ENCODE measurements at places on chromosomes 13 and 19.

DNA sequence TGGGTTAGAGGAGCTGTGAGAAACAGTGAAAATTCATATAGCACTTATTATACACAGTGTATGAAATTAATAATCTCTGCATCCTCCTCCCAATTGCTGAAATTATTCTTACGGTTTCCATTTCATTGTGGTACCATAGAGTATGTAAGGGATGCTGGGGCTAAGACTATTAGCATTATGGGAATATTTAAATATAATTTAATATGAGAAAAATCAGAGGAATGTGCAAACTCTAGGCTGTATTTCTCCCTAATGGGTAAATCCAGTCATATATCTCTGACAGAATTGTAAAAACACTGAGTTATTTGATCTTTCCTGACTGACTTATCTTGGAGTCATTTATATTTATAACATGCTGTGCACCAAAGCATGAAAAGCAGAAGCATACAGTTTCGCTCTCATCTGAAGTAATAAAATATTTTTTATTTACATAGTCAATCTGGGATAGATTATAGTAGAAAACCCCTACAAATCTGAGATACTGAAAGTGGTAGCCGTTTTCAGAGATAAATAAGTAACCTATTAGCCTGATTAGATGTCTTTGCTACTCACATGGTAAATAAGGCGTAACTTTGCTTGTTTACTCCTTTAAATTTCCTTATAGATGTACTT lies 34.9 kb downstream of the LRCH1 start:
- no peak for DNase-seq

- DNase-seq = no peak
Measured at GRCh38 chr19:32672841-32673240, 2.1 kb downstream of the ANKRD27 start.

DNA sequence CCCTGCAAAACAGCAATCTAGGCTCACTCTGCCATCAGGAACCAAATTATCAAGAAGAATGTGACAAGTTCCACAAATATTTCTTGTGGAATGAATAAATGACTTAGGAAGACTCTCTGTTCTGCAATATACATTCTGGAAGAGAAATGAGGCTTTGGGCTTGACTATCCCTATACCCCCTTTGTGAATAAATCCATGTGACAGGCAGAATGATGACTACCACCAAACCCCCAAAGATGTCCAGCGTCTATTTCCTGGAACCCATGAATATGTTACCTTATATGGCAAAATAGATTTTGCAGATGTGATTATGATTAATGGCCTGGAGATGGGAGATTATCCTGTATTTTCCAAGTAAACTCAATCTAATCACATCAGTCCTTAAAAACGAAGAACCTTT lies 139.3 kb downstream of the ENOX1 start:
- DNase-seq = no peak

DNA sequence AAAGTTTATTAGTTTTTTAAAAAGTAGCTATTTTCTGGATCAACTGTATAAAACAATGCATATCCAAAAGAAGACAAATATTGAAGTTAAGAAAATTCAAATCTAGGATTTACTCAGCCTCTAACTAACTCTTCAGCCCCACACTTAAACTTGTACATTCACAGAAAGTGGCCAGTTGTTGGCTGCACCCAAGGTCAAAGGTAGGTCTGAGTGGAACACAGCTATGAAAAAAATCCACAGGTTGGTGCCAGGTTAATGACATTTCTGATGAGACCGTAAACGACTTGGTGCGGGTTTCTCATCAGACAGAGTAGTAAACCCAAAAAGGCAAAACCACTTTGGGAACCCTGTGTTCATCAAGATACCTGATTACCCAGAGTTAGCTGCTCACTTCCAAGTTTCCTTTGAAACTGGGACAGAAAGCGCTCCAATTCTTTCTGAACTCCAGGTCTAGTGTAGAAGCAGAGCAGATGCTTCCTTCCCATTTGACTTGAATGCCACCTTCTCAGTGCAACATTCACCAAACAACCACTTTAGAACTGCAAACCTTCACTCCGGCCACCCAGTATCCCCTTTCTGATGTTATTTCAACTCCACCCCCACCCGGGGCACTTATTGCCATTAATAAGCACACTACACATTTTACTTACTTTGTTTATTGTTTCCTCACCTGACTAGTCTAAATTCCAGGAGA lies 208.3 kb upstream of the STARD13 start:
- no peak for DNase-seq

DNA sequence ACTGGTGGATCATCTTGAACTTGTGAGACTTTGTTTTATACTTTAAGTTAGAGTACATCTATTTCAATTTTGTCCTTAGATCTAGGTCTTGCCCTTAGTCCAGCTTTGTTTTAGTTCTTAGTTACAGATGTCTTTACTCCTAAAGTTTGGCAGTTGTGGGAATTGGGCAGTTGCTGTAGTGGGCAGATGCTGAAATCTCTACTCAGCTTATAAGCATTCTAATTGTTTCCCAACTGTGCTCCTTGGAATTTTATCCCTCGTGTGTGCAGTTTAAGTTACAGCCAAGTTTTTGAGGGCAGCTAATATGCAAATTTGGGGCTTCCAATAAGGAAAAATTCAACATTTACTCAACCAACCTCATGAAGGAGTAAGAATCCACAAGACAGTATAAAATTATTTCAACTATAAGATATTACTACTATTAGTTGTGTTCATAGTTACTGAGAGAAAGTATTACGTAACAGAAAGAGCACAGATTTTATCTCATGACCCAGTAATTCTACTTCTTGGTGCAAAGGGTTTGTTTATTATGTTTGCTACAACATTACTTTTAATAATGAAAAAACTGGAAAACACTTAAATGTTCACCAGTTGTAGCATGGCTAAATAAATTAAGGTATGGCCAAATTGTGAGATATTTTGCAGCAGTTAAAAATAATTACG lies 32.9 kb downstream of the CCDC122 start:
- DNase-seq = peak; percentile 44

DNA sequence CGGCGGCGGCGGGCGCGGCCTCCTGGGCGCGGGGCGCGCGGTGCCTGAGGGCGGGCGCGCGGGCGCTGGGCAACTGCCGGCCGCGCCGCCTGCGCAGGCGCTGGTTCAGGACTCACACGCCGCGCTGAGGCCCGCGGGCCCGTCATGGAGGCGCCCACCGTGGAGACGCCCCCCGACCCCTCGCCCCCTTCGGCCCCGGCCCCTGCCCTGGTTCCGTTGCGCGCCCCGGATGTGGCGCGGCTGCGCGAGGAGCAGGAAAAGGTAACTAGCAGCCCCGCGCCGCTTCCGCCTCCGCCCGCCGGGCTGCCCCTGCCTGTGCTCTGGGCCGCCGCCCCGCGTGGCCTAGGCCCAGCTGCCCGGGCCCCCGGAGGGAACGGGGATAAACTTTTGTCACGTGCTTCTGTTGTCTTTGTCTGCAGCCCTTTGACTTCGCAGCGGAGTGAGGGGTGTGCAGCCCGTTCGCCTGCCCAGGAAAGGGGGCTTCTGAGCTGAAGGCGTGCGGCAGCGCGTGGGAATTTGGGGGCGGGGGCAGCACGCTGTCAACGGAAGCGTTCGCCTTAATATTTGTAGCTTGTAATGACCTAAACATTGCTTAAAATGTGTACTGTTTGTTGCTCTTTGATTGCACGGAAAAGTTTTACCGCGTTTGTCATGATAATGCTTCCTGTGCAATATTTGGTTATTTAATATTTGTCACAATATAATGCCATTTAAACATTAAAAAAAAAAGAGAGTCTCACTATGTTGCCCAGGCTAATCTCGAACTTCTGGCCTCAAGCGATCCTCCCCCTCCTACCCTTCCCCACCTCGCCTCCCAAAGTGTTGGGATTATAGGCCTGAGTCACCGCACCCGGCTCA lies 594 bp downstream of the URI1 start:
- DNase-seq = no peak

GRCh38 chr19:8352134-8352827 lies 9.2 kb upstream of the KANK3 start:
- DNase-seq = no peak

GRCh38 chr13:107003911-107004310 lies 436.0 kb upstream of the ARGLU1 start:
- no peak for DNase-seq

DNA sequence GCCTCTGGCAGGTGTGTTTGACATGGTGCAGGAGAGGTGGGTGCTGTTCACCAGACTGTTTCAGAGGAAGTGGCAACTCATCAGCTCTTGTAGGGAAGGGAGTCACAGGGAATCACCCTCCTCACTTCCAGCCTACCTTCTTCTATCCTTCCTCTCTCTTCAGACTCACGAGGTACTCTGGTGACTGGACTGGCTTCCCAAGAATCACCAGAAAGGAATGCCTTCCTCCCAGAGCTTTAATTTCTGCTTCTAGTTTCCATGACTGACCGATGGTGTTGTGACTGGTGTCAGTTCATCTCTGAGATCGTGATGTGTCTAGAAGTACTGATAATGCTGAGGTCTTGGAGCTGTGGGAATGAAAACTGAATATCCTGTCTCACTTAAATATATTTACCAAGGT lies 247.3 kb downstream of the KCTD12 start:
- no peak for DNase-seq

DNA sequence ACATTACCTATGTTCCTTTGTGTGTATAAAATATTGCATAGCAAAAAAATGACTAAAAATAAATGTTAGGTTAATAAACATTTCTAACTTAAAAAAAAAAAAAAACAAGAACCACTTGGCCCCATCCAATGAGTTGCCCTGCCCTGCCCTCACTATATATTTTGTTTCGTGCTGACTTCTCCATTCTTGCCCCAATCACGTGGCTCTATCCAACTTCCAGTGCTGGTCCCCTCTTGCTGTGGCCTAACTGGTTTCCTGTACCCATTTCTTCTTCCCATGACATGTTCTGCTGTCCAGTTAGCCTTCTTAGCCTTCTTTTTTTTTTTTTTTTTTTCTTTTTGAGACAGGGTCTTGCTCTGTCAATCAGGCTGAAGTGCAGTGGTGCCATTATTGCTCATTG lies 151.6 kb downstream of the FOXO1 start:
- DNase-seq = no peak

- no peak for DNase-seq
Measured at GRCh38 chr13:39874331-39875053, 219.0 kb downstream of the COG6 start.

DNA sequence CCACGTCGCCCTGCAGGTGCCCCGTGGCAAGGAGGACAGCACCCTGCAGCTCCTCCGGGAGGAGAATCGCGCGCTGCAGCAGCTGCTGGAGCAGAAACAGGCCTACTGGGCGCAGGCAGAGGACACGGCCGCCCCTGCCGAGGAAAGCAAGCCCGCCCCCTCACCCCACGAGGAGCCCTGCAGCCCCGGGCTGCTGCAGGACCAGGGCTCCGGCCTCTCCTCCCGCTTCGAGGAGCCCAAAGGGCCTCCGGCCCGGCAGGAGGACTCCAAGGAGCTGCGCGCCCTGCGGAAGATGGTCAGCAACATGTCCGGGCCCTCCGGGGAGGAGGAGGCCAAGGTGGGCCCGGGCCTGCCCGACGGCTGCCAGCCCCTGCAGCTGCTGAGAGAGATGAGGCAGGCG lies 11.6 kb downstream of the CBY2 start:
- DNase-seq = no peak

DNA sequence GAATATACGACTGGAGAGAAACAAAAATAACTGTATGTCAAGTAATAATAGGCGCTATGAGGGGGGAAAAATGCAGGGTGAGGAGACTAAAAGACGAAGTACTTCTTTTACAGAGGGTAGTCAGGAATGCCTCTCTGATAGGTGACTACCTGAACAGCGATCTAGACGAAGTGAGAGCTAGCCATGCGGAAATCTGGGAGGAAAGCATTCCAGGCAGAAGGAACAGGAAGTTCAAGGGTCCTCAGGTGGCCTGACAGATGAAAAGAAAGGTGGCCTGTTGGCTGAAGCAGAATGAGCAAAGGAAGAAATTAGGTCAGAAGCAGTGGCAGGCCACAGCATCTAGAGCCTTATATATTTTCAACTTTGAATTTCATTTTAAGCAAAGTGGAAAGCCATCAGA lies 13.3 kb downstream of the ZDHHC20 start:
- DNase-seq = no peak

DNA sequence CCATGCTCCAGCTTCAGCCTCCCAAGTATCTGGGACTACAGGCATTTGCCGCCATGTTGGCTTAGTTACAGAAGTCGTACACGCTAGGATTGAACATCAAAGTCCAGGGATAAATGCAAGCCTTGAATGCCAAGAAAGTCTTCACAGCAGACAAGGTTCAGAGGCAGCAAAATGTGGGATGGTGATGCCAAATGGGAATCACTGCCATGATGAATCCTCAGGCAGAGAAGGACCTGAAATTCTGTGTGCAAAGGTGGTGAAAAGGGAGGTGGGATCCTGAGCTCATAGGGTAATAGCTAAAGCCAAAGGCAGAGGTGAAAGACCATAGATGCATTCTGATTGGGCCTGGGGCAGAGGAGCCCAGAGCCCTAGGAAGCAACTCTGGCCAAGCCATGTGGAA lies 79.3 kb upstream of the STK24 start:
- no peak for DNase-seq

- DNase-seq = no peak
Measured at GRCh38 chr19:5157186-5157585, 183.4 kb downstream of the PTPRS start.

GRCh38 chr13:102643656-102644055 lies 46.9 kb downstream of the TPP2 start:
- no peak for DNase-seq

DNA sequence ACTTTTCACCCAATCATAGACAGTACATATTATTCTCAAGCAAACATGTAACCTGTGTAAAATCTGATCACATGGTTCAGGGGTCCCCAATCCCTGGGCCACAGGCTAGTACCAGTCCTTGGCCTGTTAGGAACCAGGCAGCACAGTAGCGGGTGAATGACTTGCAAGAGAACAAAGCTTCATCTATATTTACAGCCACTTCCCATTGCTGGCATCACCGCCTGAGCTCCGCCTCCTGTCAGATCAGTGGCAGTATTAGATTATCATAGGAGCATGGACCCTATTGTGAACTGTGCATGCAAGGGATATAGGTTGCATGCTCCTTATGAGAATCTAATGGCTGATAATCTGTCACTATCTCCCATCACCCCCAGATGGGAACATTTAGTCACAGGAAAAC lies 133.1 kb downstream of the MAB21L1 start:
- DNase-seq = no peak

DNA sequence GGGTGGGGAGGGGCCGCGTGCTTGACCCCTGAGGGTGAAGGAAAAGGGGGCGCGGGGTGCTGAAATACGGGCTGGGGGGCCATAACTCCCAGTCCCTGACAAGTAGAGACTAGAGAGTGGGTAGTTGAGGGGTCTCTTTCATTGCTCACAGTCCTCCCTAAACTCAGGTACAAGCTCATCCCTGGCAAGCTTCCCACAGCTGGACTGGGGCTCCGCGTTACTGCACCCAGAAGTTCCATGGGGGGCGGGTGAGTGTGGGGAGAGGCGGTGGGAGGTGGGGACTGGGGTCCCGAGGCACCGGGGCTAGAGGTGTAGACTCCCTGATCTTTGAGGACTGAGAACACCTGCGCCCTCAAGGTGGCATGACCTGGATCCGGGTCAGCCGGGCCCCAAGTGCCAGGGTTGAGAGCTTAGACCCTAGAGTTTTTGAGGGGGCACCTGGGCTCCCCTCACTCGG lies 1.3 kb downstream of the ETV2 start:
- DNase-seq = no peak

Measured in skeletal muscle cell (primary cell).